ENCODE measurements at places on chromosomes 5 and 9. TPM values are rescaled to one million over a fixed set of nuclear protein-coding genes. Genes with fewer than 3 reads are reported as not detected.

DNA sequence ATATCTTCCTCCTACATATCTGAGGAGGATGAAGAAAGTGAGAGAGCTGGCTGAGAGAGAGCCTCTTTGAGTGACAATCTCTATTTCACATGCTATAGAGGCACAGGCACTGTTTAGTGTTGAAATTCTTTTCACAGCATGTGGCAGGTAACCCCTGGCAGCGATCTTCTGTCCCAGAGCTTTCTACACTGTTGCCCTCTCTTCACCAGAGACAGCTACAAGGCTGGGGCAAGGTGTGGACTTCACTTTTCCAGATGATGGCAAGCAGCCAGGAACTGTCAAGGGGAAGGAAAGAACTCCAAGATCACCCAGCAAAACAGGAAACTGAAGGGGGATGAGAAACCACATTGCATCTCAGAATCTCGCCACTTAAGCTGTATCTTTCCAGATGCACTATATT is 205.2 kb downstream of the CAAP1 start:
- DNase-seq, result no peak

DNA sequence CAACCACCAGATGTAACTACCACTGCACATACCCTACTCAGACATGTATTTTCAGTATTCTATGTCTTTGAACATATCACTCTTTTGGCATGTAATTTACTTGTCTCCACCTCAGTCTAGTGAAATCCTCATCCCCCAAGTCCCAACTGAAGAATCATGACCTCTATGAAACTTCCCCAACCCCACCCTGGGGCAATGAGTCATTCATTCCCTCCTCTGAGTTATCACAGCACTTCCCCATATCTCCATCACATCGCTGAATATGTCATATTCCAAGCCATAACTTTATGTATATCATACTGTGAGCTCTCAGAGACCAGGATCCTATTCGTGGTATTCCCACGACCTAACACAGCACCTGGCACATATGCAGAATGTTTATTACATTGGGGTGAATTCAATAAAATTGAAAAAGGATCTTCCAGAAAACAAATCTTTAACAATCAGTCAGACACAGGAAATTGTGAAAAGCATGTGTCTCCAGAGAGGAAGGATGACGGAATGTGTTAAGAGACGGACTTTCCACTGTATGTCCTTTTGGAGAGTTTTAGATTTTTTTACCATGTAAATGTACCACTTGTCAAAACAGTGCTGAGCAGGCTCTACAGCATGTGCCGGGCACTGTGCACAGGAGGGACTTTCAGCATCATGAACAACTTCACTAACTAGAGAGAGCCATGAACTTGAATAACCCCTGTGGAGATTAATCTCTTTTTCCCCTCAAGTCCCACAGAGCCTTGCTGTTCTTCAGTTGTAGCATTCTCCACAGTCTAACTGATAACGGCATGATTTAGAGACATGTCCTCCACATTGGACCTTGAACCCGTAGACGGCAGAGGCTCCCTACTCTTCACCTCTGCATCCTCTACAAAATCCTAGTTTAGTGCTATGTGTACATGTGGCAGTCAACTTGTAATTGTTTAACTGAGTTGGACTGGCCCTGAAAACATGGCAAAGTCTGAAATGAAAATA is 213.5 kb downstream of the GLIS3 start:
- no peak for DNase-seq

GRCh38 chr5:134492568-134492967 is 32.9 kb upstream of the JADE2 start:
- DNase-seq, result no peak

DNA sequence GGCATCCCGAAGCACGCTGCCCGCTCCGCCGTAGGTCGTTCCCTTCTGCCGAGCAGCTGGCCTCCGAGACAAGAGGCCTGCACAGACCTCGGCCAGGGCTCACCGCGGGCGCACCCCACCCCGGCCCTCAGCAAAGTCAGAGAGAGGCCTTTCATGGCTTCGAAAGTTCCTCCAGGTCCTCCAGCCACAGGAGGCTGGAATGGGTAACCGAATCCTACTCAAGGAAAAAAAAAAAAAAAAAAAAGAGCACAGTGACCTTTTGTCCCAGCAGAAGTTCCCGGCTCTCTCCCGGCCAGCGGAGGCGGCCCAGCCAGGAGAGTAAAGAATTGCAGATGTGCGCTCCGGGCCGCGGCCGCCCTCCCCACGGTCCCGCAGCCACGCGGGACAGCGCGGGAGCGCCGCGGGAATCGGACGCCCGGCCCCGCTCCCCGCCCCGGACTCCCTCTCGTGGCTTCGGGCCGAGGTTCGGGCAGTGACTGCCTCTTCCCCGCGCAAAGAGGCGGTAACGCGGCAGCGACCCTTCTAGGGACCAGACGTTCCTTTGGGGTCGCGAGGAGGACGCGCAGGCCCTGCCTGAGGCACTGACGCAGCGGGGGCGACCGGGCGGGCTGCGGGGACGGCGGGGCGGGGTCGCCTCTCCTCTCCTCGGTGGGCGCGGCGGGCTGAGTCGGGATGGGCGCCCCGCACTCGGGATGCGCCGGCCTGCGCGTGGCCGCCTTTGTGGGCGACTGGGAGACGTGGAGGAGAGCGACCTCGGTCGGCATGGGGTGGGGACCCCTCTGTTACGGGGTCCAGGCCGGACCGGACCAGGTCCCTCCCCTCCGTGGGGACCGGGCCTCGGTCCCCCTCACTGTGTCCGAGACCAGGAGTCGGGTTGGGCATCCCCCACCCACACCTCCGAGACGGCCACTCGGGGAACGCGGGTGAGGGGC is 754 bp downstream of the GFPT2 start:
- no peak for DNase-seq

- no peak for DNase-seq
These were observed 47.8 kb upstream of the TGFBR1 start for GRCh38 chr9:99056886-99057664.

GRCh38 chr5:149674686-149675085 is 55.4 kb upstream of the PPARGC1B start:
- DNase-seq, result no peak

DNA sequence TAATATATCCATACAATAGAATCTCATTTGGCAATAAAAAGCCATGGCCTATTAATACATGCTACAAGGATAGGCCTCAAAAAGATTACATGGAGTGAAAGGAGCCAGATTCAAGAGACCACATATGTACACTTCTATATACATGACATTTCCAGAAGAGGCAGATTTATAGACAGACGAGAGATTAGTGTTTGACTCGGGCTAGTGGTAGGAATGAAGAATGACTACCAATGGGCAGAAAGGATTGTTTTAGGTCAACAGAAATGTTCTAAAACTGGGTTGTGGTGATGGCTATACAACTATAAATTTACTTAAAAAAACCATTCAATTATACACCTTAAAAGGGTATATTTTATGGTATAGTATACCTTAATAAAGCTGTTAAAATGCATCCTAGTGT is 41.9 kb downstream of the SETX start:
- DNase-seq, result no peak

- no peak for DNase-seq
These were observed 96.6 kb downstream of the GALNT10 start for GRCh38 chr5:154287136-154287535.

DNA sequence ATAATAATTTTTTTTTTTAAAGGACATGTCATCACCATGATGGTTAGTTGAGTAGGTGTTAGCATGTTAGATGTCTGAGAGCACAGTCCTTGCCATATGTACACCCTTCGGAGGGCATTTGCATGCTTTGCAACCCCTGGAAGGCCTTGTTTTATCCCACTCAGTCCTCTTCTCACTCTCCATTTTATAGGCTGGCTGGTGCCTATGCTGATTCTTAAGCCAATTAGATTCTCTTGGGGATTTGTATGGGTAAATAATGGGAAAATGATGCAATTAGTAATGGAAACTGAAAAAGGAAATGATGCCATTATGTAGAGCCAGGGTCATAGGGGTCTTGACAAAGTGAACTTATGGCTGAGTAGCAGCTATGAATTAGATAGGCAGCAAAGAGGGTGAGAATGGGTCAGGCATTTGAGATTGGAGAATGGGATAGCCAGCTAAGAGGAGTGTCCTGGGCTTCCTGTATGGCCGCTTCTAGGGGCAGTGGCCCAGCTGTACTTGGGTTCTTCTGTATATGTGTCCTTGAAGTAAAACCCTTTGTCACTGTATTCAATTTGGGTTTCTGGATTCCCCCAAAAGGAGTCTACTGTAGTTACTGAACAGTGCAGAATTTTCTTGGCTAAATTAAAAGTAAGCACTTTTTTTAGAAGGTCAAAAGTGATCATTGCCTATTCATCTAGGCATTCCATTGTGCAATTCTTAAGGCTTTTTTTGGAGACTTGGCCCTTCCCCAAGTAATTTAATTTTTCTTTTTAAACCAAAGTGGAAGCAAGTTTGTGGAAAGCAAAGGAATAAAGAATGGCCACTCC is 31.6 kb downstream of the LRRTM2 start:
- DNase-seq, result no peak

DNA sequence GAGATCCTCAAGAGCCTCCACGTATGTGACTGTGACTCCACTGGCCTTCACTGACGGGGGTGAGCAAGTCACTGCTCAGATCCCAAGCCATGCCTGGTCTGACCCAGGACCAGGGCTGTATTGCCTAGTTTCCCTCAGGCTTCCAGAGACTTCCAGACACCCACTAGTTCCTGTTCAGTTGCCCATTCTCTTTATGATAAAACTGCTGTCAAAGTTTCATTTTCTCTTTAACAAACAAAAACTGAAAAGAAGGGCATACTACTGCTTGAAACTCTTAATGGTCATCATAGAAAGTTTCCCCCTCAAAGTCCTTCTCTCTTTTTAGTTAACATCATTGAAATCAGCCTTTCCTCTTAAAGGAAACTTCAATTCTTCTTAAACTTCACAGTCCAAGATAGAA is 105.7 kb upstream of the GHR start:
- DNase-seq, result no peak

GRCh38 chr9:128945798-128946501 is 1.5 kb downstream of the DOLK start:
- DNase-seq, result no peak

GRCh38 chr9:110619831-110620230 is 40.3 kb upstream of the SVEP1 start:
- DNase-seq, result no peak

GRCh38 chr5:74026310-74026709 is 400.3 kb downstream of the ARHGEF28 start:
- no peak for DNase-seq

- DNase-seq, result no peak
These were observed 127.6 kb downstream of the PAX5 start for GRCh38 chr9:36906492-36906891.

- peak; percentile 33 for DNase-seq
These were observed 482.6 kb downstream of the ZNF608 start for GRCh38 chr5:124263680-124264491.

DNA sequence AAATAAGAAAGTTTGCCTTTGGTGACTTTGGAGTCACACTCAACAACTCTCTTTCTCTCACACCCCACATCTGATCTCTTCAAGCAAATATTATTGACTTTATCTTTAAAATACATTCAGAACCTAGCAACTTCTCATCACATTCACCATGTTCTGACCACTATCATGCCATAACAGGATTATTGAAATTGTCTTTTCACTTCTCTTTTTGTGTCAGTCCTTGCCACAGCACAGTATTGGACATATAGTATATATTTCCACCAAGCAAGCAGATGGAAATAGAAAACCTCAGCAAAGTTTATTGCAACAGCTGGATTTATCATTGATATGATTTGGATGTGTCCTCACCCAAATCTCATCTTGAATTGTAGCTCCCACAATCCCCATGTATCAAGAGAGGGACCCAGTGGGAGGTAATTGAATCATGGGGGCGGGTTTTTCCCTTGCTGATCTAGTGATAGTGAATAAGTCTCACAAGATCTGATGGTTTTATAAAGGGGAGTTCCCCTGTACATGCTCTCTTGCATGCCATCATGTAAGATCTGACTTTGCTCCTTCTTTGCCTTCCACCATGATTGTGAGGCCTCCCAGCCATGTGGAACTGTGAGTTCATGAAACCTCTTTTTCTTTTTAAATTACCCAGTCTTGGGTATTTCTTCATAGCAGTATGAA is 26.9 kb upstream of the ITGA1 start:
- DNase-seq, result no peak

DNA sequence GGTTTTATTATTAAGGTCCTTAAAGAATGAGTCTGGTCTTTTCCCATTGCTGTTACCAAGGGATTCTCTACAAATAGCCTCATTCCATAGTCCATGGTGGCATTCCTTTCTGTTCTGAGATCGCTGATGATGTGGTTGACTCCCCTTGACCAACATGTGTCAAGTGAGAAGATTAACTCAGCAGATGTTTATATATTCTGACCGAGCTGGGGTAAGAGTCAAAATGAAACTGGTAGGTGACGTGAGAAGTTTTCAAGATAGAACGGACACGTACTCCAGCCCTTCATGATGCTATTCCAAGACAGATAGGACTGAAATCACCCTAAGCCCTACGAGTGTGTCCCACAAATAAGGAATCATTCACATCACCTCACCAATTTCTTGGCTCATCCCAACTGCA is 155.5 kb upstream of the WWC1 start:
- DNase-seq, result no peak

- no peak for DNase-seq
These were observed 30.9 kb upstream of the OLFM1 start for GRCh38 chr9:135056541-135056940.

Gene DBH
- total RNA-seq, result not detected

Gene FOXD4L6
- 0.11 TPM for total RNA-seq

Gene OR13J1
- not detected for total RNA-seq

Gene CCDC192
- total RNA-seq, result 0.99 TPM

Gene PHF2
- total RNA-seq, result 32.0 TPM

Gene IRF1
- total RNA-seq, result 8.5 TPM

Gene GCNT1
- 4.4 TPM for total RNA-seq

Gene LHX3
- 0.50 TPM for total RNA-seq

Gene IL9
- total RNA-seq, result not detected

Gene HOMER1
- 47.9 TPM for total RNA-seq

Gene DUSP1
- 141 TPM for total RNA-seq

Gene EPB41L4A
- 42.5 TPM for total RNA-seq

Gene RNF44
- 8.1 TPM for total RNA-seq
